Stimulated activated CD8-positive, alpha-beta memory T cell treated with anti-CD3 and anti-CD28 coated beads, Interleukin-2, amount 100 ng/mL, for 1 hour (primary cell): ENCODE measurements at places on chromosomes 4 and X.

GRCh38 chr4:169260217-169260866 lies 10.4 kb downstream of the SH3RF1 start:
- no peak for DNase-seq

- DNase-seq: no peak
Observed at GRCh38 chr4:146054676-146055075, 116.1 kb upstream of the ZNF827 start.

GRCh38 chr4:23040539-23040938 lies 347.8 kb downstream of the GBA3 start:
- no peak for DNase-seq

GRCh38 chr4:101127176-101127790 lies 220.0 kb downstream of the PPP3CA start:
- no peak for DNase-seq

DNA sequence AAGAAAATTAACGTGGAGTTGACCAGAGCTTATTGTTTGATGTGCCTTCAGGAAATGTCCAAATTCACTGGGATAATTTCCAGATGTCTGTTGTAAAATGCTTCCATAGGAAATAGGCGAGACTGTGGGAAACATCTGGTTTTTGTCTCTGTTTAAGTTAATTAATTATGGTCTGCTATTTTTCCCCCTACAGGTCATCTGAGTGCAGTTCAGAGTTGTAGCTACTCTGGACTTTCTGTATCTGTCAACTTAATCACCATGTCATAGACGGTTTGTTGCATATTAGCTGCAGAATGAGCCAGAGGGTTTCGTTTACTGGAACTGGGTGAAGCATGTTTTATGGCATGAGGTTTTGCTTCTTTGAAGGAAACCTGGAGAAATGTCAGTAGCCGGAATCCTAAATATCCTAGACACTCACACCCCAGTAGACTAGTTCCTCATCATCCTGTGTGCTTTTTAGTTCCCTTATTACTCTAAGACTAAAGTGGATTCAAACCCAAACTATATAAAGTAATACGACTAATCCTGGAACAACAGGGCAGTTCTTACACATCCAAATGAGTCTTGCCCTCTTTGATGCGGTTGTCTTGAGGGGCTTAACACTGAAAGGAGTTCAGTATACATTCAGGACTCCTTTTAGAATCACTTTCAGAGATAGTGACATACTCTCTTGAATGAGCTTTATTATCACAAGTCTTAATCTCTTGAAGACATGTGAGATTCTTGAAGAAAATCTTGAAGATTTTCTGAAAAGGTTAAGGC lies 62.5 kb downstream of the PPEF1 start:
- DNase-seq: no peak
